ENCODE measurements at places on chromosomes 1 and 21.

GRCh38 chr1:111734426-111734825 is 4.8 kb downstream of the INKA2 start:
- DNase-seq, result no peak

DNA sequence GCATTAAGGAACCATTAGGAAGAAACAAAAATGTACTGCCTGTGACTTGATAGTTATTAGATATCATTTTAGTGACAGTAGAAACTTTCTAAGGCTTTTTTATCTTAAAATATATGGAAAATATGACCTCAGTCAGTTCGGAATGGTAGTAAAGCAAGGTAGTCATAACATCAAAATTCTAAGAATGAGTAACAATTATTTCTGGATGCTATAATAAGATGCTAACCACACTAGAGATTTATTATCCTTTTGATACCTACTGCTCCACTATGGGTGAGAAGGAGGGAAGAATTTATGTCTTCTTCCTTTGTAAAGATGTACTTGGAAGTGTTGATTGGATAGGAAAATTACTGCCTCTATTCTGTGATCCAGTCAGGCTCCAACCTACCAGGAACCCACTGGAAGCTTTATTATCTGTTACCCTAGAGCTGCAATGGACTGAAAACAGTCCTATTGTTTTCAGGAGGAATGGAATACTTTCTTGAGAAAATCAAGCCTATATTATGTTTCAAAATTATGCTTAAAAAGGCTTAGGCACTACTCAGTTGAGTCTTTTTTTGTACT is 8.8 kb downstream of the FMN2 start:
- DNase-seq, result peak; percentile 78

- DNase-seq, result peak; percentile 82
Measured at GRCh38 chr1:213374369-213374768, 323.3 kb downstream of the RPS6KC1 start.

- no peak for DNase-seq
Measured at GRCh38 chr21:43322805-43323204, 104.1 kb downstream of the SIK1 start.

DNA sequence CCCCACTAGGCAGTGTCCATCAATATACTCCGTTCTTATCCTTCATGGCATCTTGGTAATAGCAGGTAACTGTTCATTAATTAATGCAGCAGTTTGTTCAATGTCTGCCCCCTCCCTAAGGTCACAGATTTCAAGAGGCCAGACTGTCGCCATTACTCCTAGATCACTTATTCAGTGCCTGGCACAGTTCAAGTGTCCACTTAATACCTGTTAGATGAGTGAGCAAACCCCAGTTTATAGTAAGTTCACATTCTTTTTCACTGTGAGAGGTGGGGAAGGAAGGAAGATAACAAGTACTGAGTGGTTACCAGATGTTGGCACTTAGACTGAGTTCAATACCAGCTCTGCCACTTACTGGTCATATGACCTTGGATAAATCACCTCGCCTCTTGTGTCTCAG is 36.4 kb downstream of the OPRD1 start:
- DNase-seq, result no peak

DNA sequence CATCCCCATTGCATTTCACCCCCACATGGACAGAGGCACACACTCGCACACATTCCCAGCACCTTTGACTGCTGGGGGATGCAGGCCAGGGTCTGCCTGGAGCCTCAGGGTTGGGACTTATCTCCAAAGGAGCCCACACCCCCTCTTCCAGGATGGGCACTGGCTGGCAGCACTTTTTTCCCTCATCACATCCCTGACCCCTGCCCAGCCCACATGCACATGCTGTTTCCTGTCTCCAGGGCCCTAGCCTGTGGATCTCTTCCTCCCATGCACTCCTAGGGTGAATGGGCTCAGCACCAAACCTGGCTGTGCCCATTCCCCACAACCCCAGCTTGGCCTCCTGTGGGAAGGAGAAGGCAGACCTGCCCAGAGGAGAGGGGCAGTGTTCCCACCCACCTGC is 59.3 kb downstream of the STUM start:
- DNase-seq, result no peak

- no peak for DNase-seq
Measured at GRCh38 chr1:45796381-45796780, 7.0 kb upstream of the MAST2 start.

DNA sequence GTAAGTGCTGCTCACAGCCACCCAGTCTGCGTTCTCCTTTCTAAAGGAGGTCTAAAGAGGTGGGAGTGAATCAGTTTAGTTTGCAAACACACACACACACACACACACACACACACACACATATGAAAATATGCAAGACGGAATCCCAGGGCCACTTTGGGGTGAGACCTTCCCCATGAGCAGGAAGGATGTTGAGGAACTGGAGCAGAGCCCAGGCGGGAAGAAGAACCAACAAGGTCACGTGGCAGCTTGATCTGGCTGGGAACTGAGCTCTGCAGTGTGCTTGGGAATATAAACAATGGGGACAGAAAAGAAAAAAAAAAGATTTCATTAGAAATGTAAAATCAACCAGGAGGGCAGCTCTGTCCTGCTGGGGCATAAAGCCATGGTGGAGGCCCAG is 32.6 kb downstream of the OR2G3 start:
- no peak for DNase-seq

- DNase-seq, result no peak
Measured at GRCh38 chr1:61434276-61434675, 290.7 kb downstream of the TM2D1 start.

- DNase-seq, result no peak
Measured at GRCh38 chr1:108041360-108042142, 76.6 kb upstream of the VAV3 start.

- DNase-seq, result peak; percentile 78
Measured at GRCh38 chr1:233613252-233614172, at the start of gene KCNK1. TSS of gene KCNK1 (plus strand) at chr1:233614106. CDS start at chr1:233614172, 66 bp downstream.

GRCh38 chr21:28776251-28776650 is 216.4 kb downstream of the LTN1 start:
- peak; percentile 43 for DNase-seq

GRCh38 chr1:231554969-231555368 is 26.5 kb downstream of the TSNAX start:
- no peak for DNase-seq

DNA sequence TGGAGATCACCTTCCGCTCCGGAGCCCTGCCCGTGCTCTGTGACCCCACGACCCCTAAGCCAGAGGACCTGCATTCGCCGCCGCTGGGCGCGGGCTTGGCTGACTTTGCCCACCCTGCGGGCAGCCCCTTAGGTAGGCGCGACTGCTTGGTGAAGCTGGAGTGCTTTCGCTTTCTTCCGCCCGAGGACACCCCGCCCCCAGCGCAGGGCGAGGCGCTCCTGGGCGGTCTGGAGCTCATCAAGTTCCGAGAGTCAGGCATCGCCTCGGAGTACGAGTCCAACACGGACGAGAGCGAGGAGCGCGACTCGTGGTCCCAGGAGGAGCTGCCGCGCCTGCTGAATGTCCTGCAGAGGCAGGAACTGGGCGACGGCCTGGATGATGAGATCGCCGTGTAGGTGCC is 9.6 kb downstream of the SPATA46 start:
- DNase-seq, result peak; percentile 64

GRCh38 chr1:28281608-28282425 is 22.5 kb downstream of the SESN2 start:
- DNase-seq, result no peak

GRCh38 chr1:223455470-223455869 is 62.3 kb downstream of the CCDC185 start:
- no peak for DNase-seq

DNA sequence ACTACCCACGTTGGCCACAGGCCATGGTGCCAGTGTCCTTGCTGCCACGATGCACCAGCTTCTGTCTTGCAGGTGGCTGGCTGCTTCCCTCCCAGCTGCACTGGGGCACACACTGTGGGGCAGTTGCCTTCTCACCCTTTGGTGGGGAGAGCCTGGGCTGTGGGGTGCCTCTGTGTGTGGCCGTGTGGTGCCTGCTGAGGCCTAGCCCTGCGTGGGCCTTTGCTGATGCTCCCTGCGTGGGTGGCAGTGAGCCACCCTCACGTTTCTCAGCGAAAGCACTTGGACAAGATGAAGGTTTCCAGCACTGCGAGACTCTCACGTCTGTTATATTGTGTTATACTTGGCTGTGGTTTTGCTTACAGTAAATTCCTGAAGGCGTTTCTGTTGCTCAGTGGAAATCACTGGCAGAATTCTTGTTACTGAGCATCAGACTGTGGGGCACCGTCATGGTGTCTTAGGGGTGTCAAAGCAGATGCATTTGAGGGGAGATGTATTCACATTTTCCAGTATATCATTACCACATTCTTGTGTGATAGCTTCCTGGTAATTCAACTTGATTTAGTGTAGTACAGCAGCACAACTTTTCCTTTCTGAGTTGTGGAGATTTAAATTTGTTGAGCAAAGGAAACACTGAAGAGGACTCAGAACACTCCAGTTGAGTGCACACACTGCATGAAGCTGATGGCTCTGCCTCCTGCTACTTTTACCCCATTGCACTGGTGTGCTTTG is 124.7 kb downstream of the PCBP3 start:
- peak; percentile 43 for DNase-seq

DNA sequence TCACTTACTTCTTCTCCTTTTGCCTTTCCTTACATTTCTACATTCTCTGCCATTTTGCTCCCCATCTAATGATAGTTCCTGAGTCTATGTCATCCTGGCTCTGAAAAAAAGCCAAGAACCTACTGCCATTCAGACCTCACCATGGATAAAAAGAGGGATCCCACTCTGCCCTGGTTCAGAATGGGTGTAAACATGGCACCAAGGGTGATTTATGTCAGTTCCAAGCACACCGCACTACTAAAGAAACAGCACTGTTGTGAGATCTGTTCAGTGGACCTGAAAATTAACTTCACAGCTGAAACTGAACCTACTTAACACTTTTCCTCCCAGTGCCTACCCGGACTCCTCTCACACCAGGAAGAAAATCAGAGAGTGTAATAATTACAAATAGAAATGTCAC is 72.3 kb upstream of the NTPCR start:
- DNase-seq, result no peak

DNA sequence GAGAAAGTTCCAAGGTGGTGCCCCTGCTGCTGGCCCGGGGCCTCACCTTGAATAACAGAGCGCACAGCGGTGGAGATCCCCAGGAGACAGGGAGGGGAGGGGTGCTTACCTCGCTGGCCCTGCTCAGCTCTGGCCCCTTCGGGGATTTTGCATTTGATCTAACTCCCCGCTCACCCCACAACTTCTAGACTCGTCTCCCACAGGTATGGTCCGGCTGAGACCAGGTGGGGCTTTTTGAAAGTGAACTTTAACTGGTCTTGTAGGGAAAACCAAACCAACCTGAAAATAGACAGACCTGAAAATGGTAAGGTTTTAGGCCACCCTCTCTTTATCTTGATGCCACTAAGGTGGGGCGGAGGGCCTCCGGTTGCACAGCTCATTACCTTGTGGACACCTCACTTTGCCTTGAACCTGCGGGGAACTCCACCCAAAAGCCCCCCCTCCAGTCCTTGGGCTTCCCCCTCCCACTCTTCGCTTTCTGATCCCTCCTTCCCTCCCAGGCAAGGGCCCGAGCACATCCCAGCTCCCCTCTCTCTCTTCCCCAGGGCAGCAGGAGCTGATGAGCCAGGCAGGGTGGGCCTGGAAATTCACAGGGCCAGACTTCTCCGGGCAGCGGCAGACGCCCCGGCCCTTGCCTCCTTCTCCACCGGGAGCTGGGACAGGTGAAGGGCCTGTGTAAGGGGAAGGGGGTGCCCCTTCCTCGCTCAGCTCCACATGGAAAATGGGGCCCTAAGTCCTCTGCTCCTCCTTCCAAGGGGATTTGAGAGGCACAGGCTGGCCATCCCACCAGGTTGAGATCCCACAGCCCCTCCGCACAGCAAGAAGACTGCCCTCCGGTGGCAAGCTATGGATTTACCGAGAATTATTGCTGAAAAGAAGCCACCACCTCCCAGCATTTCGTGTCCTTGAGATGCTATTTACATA is 16.1 kb downstream of the TNFRSF8 start:
- DNase-seq, result peak; percentile 83

- DNase-seq, result no peak
Measured at GRCh38 chr1:244006381-244006901, 44.6 kb upstream of the ZBTB18 start.

- no peak for DNase-seq
Measured at GRCh38 chr1:207923121-207923520, 12.2 kb upstream of the CD34 start.

DNA sequence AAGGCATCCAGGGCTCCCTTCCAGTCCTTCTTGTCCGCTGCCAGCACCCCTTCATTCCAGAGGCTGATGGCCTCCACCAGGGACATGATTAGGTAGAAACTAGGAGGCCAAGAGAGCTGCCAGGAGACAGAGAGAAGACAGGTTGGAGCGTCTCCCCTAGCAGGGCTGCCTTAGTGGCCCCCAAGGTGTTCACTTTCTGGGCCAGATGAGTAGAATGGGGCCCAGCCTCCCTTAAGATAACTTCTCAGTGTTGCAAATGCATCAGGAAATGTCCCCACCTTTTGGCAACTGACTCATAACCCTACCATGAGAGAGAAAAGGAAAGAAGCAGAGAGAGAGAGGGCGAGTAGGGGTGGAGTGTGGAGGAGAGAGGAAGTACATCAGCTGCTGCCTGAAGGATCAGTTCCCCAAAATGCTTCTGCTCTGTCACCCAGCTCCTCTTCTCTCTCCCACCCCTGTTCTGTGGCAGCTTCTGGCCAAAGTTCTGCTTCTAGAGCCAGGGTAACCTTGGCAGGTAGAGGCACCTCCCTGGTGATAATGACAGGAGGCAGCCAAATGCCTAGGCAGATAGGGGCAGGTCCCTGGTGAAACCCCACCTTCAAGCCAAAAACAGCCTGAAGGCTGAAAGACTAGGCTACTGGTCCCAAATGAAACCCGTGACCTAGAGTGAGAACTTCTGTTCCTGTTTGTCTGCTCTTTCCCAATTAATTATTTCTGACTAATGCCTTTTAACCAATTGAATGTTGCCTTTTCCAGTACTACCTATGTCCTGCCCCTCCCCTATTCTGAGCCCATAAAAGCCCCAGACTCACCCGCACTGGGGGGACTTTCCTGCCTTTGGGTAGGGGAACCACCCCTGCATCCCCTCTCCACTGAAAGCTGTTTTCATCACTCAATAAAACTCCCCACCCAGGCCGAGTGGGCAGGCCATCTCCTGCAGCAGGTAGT is at the start of gene NCF2:
TSS of gene NCF2 (minus strand) at position 216 of the 948 bp plus-strand sequence. CDS start at position 86, 130 bp downstream.
- DNase-seq, result no peak

DNA sequence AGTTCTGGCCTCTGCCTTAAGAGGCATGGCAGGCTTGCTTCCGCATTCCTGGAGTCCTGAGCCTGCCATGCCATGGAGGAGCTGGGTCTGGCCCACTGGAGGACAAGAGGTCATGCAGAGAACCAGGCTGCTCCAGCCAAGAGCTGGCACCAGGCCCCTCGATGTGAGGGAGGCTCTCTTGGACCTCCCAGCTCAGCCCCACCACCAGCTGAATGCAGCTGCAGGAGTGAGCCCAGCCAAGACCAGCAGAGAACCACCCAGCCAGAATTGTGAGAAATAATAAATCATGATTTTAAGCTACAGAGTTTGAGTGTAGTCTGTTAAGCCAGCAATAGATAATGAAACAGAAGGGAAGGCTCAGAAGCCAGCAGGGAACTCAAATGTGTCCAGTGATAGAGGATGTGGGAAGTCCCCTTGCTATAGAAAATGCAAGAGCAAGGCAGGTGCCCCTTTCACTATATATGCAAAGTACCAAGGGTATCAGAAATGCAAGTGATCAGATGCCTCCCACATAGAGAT is 118.4 kb downstream of the HIVEP3 start:
- no peak for DNase-seq

- DNase-seq, result no peak
Measured at GRCh38 chr1:238279694-238280380, 389.1 kb upstream of the ZP4 start.
